B cell (primary cell): ENCODE measurements at places on chromosomes 12 and 14. TPM values are rescaled to one million over a fixed set of nuclear protein-coding genes. Genes with fewer than 3 reads are reported as not detected.

Gene RNASE12
- not detected in 2 replicates for polyA plus RNA-seq

Gene APOF
- not detected in 2 replicates for polyA plus RNA-seq

Gene HAL
- polyA plus RNA-seq = 1.3 and 2.0 TPM in 2 replicates

Gene RASAL1
- 0.10 and 0.14 TPM in 2 replicates for polyA plus RNA-seq

Gene FITM1
- polyA plus RNA-seq = 3.3 and 4.6 TPM in 2 replicates

Gene MGAT4C
- not detected in 2 replicates for polyA plus RNA-seq

Gene C12orf56
- polyA plus RNA-seq = not detected in 2 replicates

Gene ANO2
- polyA plus RNA-seq = not detected in 2 replicates

Gene ATXN3
- polyA plus RNA-seq = 14.4 and 16.2 TPM in 2 replicates

DNA sequence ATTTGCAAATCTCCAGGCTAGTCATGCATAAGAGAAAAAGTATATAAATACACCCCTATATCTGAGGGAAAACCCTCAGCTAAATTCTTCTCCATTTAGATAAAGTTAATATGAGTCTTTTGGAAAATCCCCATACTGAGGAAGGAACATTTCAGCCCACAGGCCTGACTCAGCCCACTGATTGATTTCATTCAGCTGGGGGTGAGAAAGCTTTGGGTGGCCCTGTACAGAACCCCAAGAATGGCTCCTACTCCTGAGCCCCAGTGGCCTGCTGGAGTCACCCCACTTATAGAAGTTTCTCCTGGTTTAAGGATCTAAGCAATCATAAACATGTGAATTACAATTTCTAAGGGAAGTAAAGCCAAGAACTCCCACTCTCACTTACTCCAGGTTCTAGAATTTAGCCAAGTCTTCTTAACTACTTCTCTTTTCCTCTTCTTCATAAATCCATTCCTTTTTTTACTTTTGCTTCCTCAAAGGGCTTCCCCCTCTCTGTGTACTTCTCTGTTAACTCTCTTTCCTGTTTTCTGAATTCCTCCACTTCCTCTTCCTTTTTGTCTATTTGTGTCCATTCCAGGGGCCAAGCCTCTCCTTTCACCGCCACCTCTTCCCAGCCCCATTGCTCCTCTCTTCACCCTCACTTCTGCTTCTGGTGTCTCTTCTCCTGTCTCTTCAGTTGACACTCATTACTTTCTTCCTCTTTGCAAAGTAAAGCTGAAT is 21.0 kb downstream of the RTN1 start:
- H3K36me3 ChIP-seq = no peaks in the 10 kb centered on the region
- H3K4me3 ChIP-seq = no peak overlapping the region
- DNase-seq = no peak
- no peak overlapping the region for H3K27ac ChIP-seq

DNA sequence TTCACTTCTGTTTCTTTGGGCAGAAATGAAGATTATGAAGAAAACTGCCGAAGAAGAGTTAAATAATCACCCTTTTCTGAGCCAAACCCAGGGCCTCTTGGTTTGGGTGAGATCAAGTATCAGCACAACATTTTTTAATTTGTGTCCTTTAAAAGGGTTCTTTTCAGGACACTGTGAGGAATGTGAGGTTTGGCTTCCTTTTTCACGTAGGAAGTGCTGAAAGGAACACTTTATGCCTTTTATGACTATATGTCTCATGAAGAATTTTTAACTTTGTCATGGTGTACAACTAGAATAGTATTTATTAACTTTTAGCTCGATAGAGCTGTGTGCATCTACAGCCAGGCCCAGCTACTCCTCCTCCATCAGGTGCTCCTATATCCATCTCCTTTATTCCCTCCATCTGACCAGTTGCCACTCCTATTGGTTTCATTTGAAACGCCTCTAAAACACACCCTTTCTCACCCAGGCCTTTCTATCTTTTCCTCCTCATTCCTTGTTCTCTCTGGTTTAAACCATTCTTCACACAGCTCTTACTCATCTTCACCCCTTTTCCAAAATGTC is 103.6 kb upstream of the LRIG3 start:
- H3K27ac ChIP-seq = no peak overlapping the region
- H3K36me3 ChIP-seq = no peaks in the 10 kb centered on the region
- H3K4me3 ChIP-seq = no peak overlapping the region
- no peaks in the 10 kb centered on the region for H3K27me3 ChIP-seq

GRCh38 chr12:12266389-12266872 is 413 bp downstream of the LRP6 start:
- no peak overlapping the region for H3K27ac ChIP-seq
- no peak overlapping the region for H3K4me3 ChIP-seq
- H3K4me1 ChIP-seq = peaks cover 15% of the 10 kb centered on the region
- peak; percentile 20 for DNase-seq
- no peaks in the 10 kb centered on the region for H3K27me3 ChIP-seq

GRCh38 chr14:30389134-30389876 is 169.7 kb upstream of the G2E3 start:
- H3K36me3 ChIP-seq = no peaks in the 10 kb centered on the region
- DNase-seq = no peak
- H3K4me1 ChIP-seq = no peaks in the 10 kb centered on the region
- H3K27me3 ChIP-seq = no peaks in the 10 kb centered on the region
- H3K27ac ChIP-seq = no peak overlapping the region

- DNase-seq = no peak
- no peaks in the 10 kb centered on the region for H3K36me3 ChIP-seq
- peaks cover 14% of the 10 kb centered on the region for H3K4me1 ChIP-seq
- no peaks in the 10 kb centered on the region for H3K27me3 ChIP-seq
- peak overlapping the region; percentile 69 for H3K4me3 ChIP-seq
Measured at GRCh38 chr14:50859296-50859624, 12.6 kb upstream of the ABHD12B start.

DNA sequence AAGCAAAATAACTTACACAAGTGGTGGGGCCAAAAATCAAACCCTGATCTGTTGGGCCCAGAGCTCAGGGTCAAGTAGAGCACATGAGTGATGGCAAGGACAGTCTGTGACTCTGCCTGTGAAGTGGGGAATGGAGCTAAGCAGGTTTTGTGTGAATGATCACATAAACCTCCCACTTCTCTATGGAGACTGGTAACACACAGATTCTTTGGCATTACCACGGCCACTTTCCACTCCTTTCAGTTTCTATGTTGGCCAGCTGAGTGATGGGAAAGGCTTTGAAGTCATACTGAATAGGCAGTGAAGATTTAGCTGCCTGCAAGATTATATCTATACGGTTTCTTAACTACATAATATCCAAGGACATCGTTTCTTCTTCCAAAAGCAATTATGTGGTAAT is 97.9 kb downstream of the ARMH4 start:
- DNase-seq = no peak
- no peaks in the 10 kb centered on the region for H3K36me3 ChIP-seq
- no peaks in the 10 kb centered on the region for H3K4me1 ChIP-seq
- H3K27ac ChIP-seq = no peak overlapping the region

DNA sequence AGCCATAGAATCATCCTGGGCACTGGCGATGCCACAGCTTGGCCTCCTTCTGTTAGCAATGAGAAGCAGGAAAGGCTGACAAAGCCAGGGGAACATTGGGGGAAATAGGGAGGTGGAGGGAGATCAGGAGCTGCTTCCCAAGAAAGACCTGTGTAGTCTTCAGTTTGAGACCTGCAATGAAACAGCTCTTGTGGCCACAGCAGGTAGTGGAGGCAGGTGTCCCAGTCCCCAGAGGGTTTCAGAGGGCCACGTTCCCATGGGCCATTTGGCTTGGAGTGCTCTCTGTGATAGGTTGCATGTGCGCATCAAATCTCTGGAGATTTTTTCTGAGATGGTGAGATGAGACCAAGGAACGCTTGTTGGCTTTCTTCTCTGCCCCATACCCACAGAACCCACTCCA is 14.4 kb upstream of the OR6S1 start:
- H3K27ac ChIP-seq = no peak overlapping the region
- H3K4me1 ChIP-seq = peaks cover 26% of the 10 kb centered on the region
- no peaks in the 10 kb centered on the region for H3K27me3 ChIP-seq

- no peak overlapping the region for H3K27ac ChIP-seq
- H3K27me3 ChIP-seq = no peaks in the 10 kb centered on the region
- H3K4me1 ChIP-seq = no peaks in the 10 kb centered on the region
- H3K36me3 ChIP-seq = no peaks in the 10 kb centered on the region
- DNase-seq = peak; percentile 43
- no peak overlapping the region for H3K4me3 ChIP-seq
Measured at GRCh38 chr12:87274594-87275245, 754.5 kb downstream of the C12orf50 start.

- H3K4me3 ChIP-seq = no peak overlapping the region
- no peak for DNase-seq
- peaks cover 36% of the 10 kb centered on the region for H3K36me3 ChIP-seq
- H3K4me1 ChIP-seq = no peaks in the 10 kb centered on the region
Measured at GRCh38 chr14:102717276-102717675, 60.0 kb upstream of the TRAF3 start.

DNA sequence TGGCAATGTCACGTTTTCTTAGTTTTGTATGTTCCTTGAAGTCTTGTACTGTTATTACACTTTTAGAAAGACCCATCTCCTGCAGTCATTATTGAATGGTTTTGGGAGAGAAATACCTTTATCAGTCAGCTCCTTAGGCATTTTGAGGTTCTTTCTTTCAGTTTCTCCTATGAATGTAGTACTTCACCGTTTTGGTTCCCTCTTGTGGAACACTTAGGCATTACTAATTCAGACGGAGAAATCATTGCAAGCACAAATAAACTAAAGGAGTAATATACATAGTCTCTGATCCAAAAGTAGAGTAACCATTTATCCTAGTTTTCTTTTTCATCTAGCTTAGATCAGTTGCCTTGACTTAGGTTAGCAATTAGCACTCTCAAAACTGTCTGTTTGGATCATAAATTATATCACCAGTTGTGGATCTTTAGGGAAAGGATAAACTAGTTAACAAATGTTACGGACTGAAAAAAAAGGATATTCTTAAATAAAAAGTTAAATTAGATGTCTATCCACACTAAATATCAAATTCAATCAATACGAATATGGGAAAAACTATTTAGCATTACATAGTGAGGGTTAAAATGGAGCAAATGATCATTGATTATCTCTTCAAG is 1538.3 kb upstream of the SEL1L start:
- H3K27me3 ChIP-seq = no peaks in the 10 kb centered on the region
- H3K4me1 ChIP-seq = no peaks in the 10 kb centered on the region
- H3K36me3 ChIP-seq = no peaks in the 10 kb centered on the region
- no peak overlapping the region for H3K27ac ChIP-seq

DNA sequence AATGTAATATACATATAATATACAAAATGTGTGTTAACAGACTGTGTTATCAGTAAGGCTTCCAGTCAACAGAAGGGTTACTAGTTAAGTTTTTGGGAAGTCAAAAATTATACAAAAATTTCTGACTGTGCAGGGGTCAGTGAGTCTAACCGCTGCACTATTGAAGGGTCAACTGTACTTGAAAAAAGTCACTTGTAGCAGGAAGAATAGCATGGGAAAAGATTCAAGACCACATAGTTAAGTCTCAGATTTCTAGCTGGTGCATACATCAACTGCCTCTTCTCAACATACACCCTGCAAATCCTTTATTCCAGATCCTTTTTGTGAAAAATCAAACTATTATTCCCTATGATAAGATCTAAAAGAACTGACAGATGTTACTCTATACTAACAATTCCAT is 5.9 kb downstream of the EPS8 start:
- H3K4me1 ChIP-seq = peaks cover 6% of the 10 kb centered on the region
- no peaks in the 10 kb centered on the region for H3K36me3 ChIP-seq
- no peak overlapping the region for H3K4me3 ChIP-seq
- no peak for DNase-seq
- no peaks in the 10 kb centered on the region for H3K27me3 ChIP-seq
- H3K27ac ChIP-seq = no peak overlapping the region

DNA sequence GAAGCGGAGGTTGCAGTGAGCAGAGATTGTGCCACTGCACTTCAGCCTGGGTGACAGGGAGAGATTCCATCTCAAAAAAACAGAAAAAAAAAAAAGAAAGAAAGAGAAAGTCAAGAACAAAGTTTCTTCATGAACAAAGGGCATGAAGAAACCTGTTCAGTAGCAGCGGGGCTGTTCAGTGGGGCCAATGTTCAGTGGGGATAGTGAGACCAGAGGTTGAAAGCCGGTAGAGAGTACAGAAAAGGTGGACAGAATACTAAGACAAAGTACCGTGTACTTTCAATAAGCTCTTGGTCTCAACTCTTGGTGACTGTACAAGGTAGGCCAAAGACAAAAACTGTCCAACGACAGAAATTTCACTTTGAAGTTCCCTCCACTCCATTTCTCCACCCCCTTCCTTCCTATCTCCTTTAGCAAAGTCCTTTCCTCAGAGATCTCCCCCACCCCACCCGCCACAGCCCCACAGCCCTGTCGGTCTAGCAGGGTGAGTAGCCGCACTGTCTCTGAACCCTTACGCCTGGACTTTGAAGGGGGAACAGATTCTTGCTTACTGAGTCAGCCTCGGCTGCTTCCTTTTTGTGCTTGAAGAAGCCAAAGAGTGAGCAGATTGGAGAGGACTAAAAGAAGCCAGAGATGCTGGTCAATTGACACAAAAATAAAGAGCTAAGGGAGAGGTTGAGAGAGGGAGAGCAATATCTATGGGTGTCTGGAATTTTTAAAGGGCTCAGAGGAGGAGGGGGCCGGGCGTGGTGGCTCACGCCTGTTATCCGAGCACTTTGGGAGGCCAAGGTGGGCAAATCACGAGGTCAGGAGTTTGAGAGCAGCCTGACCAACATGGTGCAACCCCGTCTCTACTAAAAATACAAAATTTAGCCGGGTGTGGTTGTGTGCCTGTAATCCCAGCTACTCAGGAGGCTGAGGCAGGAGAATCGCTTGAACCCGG is 44.2 kb upstream of the FOS start:
- H3K36me3 ChIP-seq = no peaks in the 10 kb centered on the region
- no peaks in the 10 kb centered on the region for H3K27me3 ChIP-seq
- H3K27ac ChIP-seq = no peak overlapping the region
- H3K4me3 ChIP-seq = no peak overlapping the region
- DNase-seq = no peak
- H3K4me1 ChIP-seq = peaks cover 20% of the 10 kb centered on the region

DNA sequence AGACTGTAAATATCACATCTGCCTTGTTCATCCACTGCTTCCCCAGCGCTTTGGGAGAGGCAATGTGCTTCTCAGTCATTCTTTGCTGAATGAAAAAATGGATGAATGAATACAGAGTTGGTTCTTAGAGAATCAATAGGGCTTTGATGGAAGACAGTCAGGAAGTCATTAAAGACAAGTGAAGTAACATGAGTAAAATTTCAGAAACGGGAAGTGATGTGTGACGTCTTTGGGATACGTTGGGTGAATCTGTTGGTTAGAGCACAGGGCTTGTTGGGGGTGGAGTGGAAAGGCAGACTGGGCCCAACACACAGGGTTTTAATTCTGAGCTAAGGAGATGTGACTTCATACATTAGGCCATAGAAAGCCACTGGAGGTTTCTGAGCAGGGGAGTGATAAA is 39.0 kb upstream of the NRXN3 start:
- no peak overlapping the region for H3K27ac ChIP-seq
- no peak overlapping the region for H3K4me3 ChIP-seq
- no peaks in the 10 kb centered on the region for H3K4me1 ChIP-seq
- DNase-seq = no peak

GRCh38 chr12:19926266-19926665 is 442.1 kb upstream of the PDE3A start:
- H3K27me3 ChIP-seq = no peaks in the 10 kb centered on the region
- H3K4me3 ChIP-seq = no peak overlapping the region
- no peaks in the 10 kb centered on the region for H3K36me3 ChIP-seq
- no peak overlapping the region for H3K27ac ChIP-seq
- no peak for DNase-seq
